Muscle of arm (tissue), 14 donors: ENCODE measurements at places on chromosomes 12 and 14.

DNA sequence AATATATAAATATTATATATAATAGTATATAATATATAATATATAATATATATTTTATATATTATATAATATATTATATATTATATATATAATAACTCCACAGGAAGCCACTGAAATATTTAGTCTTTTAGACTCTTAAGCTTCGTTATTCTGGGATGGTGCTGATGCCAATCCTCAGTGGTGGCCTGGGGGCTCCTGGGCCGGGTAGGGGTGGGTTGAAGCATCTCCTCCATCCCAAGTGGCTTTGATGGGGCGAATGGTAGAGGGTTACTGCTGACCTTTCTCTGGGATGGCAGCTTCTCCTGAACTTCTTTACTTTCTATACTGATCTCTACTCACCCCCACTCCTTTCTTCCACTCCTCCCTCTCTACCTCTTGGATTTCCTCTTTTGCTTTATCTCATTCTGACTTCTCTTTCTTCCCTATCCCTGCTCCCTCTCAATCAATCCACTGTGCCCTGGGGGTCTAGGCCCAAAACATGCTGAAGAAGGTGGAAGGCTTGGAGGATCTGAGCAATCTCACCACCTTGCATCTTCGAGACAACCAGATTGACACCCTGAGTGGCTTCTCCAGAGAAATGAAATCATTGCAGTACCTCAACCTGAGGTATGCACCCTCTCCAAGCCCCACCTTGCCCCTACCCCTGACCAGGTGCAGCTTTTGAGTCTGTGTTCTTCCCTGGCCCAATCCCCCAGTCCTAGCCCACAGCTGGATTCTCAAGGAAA, 4.8 kb upstream of the ENO2 start:
- no peak for DNase-seq

GRCh38 chr12:6234214-6234613, 34.0 kb downstream of the CD9 start:
- DNase-seq = no peak

DNA sequence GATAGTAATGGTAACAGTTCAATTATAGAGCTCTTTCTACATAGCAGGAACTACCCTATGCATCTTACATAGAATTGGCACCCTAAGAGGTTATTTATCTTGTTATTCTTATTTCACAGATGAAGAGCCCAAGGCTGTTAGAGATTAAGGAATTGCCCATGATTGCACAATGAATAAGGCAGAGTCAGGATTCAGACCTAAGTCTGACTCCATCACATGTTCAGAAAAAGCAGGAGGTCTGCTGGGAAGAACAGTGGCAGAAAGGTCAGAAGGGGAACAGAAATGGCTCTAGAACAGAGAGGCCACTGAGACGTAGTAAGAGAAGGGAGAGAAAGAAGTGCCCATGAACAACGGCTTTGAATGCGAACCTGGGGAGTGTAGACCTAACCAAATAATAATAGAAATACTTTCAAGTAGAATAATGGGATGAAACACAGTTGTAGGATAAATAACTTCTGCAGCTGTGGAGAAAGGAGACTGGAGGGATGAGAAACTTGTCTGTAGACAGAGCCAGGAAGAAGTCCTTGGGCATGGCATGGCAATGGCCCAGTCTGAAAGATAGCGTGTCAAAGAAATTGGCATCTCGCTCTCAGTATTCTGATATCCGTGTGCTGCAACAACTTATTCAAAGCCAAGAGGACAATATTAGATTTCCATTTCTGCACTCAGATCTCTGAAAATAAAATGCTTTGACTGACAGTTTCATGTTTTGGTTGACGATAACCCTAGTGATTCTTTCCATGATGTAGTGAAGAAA, 17.6 kb downstream of the MYBPC1 start:
- no peak for DNase-seq

GRCh38 chr12:89783359-89784060, 74.9 kb upstream of the ATP2B1 start:
- DNase-seq = peak; percentile 39

DNA sequence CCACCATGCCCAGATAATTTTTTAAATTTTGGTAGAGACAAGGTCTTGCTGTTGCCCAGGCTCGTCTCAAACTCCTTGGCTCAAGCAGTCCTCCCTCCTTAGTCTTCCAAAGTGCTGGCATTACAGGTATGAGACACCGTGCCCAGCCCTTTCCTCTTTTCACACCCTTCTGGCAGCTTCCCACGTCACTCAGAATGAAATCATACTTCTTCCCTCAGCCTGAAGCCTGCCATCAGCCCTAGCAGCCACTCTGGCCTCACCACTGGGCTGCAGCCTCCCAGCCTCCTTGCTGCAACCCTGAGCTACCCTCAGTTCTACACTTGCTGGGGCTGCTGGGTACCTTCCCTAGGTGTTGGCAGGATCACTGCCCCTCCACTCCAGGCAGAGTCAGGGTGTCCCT, 18.2 kb downstream of the ANKRD9 start:
- no peak for DNase-seq

DNA sequence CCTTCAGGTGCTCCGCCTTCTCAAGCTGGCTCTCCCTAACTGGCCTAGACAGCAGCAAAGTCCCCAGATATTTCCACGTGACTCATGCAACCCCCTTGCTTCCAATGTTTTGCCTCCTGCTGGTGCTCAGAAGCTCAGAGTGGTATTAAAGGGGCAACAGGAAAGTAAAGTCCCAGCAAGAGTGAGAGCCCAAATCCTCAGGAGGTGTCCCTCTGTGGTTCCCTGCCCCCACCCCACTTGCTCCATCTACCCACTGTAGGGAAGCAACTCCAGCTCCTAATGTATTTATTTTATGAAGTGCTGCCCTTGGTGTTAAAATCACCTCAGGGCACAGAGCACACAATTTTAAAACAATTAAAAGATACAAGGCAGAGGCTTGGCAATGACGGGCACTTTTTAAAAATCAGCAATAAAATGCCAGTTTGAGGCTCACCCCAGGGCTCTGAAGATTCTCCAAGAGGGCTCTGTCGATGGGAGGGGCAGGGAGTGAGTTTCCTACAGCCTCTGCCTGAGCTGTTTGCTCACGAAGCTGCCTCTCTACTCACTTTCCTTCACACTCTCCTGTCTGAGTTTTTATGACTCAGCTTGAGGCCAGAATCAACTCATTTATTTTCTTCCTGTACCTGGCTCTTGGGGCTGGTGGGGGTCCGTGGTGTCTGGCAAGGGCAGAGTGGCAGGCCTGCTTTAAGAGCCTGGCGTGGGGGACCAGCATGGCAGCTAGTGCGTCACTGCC, 81.9 kb upstream of the MAX start:
- no peak for DNase-seq

- DNase-seq = no peak
Observed at GRCh38 chr12:113204804-113205203, 16.5 kb upstream of the TPCN1 start.

DNA sequence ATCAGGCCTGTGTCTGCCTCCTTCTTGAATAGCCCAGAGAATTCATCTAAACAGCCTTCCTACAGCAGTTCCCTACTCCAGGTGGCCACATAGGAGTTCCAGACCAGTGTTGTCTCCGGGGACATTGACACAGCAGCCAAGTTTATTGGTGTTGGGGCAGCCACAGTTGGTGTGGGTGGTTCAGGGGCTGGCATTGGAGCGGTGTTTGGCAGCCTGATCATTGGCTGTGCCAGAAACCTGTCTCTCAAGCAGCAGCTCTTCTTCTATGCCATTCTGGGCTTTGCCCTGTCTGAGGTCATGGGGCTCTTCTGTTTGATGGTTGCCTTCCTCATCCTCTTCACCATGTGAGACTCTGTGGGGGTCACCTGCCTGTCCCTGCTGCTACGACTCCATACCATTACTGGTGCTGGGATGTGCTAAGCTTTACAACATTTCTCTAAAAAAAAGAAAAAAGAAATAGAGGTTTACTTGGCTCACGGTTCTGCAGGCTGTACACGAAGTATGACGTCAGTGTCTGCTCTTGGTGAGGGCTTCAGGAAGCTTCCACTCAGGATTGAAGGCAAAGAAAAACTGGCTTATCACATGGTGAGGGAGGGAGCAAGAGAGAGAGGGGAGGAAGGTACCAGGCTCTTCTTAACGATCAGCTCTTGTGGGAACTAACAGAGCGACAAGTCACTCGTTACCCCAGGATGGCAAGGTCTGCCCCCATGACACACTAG, 57.5 kb downstream of the CHST11 start:
- no peak for DNase-seq

- no peak for DNase-seq
Observed at GRCh38 chr12:54019924-54020590, 8.2 kb upstream of the HOXC6 start.

DNA sequence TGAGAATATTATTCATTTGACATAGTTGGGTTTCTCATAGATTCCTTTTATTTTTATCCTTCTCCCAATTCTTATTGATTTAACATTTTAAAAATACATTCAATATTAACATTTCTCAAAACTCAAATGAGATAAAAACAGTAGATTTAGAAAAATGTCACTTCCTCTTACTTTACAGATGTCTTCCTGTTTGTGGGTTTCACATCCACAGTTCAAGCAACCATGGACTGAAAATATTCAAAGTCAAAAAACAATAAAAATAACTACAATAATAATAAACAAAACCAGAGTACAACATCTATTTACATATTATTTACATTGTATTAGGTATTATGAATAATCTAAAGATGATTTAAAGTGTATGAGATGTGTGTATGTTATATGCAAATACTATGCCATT, 111.3 kb upstream of the SLC16A7 start:
- DNase-seq = no peak

GRCh38 chr12:85266356-85266755, 13.7 kb upstream of the ALX1 start:
- no peak for DNase-seq

DNA sequence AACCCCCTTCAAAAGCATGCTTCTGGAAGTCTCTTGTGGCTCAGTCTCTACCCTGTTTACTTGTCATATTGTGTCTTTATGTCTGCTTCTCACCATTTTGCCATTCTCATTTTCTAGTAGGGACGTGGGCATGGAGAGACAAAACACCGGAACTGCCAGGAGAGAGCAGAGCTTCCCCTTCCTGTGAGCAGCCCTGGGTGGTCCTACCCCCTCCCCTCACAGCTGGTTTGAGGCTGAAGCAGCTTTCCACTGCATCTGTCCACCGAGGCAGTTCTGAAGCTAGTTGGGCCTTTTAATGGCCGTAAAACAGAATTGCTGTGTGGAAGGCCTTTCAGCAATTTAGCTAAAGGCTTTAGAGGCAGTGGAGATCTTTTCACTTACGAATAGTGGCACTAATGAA, 77.0 kb downstream of the PELI2 start:
- DNase-seq = no peak

- DNase-seq = no peak
Observed at GRCh38 chr12:27517961-27518665, 5.9 kb upstream of the PPFIBP1 start.

GRCh38 chr14:39376667-39377403, 55.4 kb downstream of the FBXO33 start:
- DNase-seq = no peak

GRCh38 chr12:39294715-39295114, 148.2 kb downstream of the KIF21A start:
- no peak for DNase-seq
